Hepatocyte (in vitro differentiated cells): ENCODE measurements at places on chromosomes 5 and 9. TPM values are rescaled to one million over a fixed set of nuclear protein-coding genes. Genes with fewer than 3 reads are reported as not detected.

Gene OTP
- total RNA-seq = not detected in 2 replicates

Gene SPINK5
- 3.0 TPM in 2 replicates for total RNA-seq

Gene PCDHAC2
- total RNA-seq = 6.8 and 11.3 TPM in 2 replicates

Gene PHF24
- 0.08 and 0.67 TPM in 2 replicates for total RNA-seq

DNA sequence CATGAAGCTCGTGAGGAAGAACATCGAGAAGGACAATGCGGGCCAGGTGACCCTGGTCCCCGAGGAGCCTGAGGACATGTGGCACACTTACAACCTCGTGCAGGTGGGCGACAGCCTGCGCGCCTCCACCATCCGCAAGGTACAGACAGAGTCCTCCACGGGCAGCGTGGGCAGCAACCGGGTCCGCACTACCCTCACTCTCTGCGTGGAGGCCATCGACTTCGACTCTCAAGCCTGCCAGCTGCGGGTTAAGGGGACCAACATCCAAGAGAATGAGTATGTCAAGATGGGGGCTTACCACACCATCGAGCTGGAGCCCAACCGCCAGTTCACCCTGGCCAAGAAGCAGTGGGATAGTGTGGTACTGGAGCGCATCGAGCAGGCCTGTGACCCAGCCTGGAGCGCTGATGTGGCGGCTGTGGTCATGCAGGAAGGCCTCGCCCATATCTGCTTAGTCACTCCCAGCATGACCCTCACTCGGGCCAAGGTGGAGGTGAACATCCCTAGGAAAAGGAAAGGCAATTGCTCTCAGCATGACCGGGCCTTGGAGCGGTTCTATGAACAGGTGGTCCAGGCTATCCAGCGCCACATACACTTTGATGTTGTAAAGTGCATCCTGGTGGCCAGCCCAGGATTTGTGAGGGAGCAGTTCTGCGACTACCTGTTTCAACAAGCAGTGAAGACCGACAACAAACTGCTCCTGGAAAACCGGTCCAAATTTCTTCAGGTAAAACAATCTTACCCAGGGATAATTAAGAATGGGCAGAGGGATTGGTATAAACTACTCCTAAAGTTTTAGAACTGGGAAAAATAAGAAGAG is 12.9 kb downstream of the ITGA1 start:
- no peaks in the 10 kb centered on the region for H3K36me3 ChIP-seq
- peak overlapping the region; percentile 93 for H3K27ac ChIP-seq
- no peaks in the 10 kb centered on the region for H3K27me3 ChIP-seq

DNA sequence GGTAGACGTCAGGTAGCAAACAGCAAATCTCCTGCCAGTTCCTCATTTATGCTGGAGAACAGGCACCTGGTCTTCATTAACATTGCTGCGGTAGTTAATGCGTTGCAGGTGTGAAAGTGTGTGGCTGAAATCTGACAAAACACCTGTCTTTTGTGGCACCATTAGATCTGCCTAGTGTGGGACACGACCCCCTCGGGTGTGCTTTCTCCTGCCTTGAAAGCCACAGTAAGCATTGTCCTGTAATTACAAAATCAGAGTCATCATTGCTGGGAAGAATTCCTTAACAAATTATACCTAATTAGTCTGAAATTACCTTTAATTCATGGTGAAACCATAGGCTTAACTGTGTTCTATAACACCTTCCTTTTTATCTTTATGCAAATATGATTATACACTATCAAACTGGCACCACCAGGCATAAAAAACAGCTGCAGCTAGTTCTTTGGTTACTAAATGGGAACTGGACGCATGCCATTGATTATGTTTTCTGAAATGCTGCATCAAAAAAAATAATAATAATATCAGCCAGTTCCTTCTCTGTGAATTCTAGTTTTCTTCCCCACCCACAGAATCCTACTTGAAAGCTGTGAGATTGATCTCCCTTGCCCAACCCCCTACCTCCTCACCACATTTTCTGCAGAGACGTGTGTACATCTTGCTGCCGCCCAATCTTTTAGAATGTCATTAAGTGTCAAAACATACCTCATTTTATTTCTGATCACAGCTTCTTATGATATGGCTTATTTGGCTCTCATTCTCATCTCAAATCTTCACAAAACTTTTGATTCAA is 374.0 kb downstream of the NFIB start:
- peaks cover 4% of the 10 kb centered on the region for H3K4me1 ChIP-seq
- H3K27me3 ChIP-seq = no peaks in the 10 kb centered on the region
- no peaks in the 10 kb centered on the region for H3K36me3 ChIP-seq
- DNase-seq = no peak

DNA sequence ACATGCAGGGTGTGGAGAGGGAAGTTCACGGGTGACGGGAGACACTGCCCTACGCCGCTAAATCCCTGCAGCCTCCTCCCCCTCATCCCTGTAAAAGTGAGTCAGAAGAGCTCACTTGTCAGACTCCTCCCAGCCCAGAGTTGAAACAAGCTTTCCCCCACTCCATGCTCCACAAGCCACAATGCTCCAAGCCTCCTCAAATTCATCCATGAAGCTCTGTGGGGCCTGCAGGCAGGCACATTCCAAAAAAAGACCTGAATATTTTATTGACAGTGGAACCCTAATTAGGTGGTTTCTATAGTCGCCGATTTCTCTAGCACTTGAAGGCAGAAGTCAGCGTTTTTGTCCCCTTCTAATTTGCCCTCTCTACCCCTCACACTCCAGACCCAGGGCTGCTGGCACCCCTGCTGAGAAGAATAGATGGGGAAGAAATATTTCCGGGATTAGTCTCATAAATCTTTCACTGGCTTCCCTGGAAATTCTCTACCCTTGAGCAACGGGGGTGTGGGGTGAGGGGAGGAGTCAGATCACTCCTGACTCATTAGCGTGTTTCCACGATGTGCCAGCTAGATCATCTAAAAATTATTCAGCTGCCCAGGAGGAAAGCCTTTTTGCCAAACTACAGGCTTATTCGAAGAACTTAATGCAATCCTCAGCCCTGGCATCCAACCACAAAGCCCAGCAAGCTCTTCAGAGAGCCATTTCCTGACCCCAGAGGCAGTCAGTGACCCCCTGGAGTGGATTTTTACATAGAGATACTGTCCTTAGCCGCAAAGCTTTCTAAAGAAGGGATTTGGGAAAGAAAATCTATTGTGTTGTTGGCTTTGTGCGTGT is 97.1 kb downstream of the ENC1 start:
- H3K27me3 ChIP-seq = no peaks in the 10 kb centered on the region
- DNase-seq = peak; percentile 67
- peaks cover 22% of the 10 kb centered on the region for H3K4me1 ChIP-seq
- no peak overlapping the region for H3K4me3 ChIP-seq

- H3K36me3 ChIP-seq = no peaks in the 10 kb centered on the region
- H3K27ac ChIP-seq = peak overlapping the region; percentile 78
- H3K4me1 ChIP-seq = peaks cover 30% of the 10 kb centered on the region
- no peaks in the 10 kb centered on the region for H3K27me3 ChIP-seq
- DNase-seq = no peak
- no peak overlapping the region for H3K4me3 ChIP-seq
Measured at GRCh38 chr5:119274767-119275130, 81.1 kb upstream of the TNFAIP8 start.

DNA sequence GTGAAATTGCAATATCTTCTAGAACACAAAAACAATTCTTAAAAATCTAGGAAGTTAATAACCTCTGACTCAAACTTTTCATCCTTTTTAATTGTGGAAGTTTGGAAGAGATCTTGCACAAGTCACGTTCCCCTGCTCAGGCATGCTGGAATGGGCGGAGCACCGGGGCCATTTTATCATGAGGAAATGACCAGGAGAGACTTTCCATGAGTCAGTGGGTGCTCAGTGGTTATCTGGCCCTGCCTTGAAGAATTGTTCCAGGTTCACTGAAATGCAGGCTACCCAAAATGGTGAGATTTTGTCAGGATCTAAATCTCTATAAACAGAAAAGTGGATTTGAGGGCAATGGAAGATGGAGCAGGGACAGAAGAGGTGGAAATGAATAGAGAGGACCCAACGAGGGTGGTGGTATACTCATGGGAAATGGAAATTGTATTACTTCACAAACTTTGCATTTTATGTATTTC is 61.2 kb downstream of the FYB1 start:
- no peaks in the 10 kb centered on the region for H3K36me3 ChIP-seq
- H3K27ac ChIP-seq = no peak overlapping the region
- H3K27me3 ChIP-seq = no peaks in the 10 kb centered on the region
- H3K4me1 ChIP-seq = no peaks in the 10 kb centered on the region
- DNase-seq = no peak

DNA sequence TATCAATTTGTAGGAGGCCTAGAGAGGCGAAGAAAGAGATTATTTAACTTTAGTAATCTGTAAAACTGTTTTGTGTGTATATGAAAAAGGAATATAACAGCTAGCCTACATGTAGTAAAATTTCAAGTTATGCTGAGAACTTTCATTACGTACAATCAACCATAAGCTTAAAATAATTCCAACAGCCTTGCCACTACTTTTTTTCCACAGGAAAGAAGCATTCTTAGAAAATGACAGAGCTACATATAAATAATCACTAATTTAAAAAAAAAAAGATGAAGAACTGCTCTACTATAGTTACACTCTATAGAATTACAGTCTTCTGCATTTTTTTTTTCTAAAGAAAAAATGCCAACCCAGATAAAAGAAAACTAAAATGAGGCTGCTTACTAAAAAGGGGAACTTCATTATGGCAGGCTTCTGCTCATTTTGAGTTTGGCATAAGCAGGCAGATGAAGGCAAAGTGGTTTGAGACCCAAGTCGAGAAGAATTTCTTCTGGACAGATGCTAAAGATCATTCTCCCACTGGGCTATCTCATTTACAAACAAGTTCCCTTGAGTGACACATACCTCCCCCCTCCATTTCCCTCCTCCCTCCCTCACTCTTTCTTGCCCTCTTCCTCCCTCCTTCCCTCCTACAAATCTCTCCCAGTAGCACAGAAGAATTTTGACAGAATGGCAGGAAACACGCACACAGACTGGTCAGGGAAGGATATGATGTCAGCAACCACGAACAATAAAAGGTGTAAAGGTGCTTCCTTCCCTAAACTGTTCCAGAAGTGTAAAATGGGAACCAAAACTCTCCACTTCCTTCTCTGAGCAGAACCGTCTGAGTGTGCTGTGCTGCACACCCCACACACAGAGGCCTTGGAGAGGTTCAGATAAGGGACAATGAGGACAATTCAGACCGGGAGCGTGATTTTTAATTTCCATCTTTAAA is 56.1 kb downstream of the MEF2C start:
- peak; percentile 8 for DNase-seq
- no peaks in the 10 kb centered on the region for H3K27me3 ChIP-seq
- H3K4me1 ChIP-seq = peaks cover 14% of the 10 kb centered on the region

- H3K4me3 ChIP-seq = no peak overlapping the region
- no peak for DNase-seq
- no peaks in the 10 kb centered on the region for H3K36me3 ChIP-seq
Measured at GRCh38 chr9:36389590-36389989, 10.5 kb downstream of the RNF38 start.

- H3K4me1 ChIP-seq = peaks cover 17% of the 10 kb centered on the region
- peaks cover 7% of the 10 kb centered on the region for H3K27me3 ChIP-seq
- H3K4me3 ChIP-seq = peak overlapping the region; percentile 92
- no peaks in the 10 kb centered on the region for H3K36me3 ChIP-seq
Measured at GRCh38 chr5:16934123-16934522, 2.0 kb downstream of the MYO10 start.

DNA sequence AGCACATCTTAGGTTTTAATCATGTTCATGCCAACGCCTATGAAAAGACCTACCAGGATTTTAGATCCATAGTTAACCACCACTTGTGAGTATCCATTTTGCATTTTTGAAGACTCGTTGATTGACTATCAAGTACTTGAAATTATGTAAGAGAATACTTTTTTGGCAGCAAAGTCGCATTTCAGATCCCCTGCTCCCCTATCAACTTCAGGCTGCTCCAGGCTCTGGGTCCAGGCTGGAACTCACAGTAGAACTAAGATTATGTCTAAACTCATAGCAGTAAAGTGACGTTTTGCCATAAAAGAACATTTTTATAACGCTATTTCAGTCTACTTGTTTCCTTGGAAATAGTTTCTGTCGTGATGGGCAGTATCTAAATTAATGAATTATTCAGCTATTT is 267.7 kb downstream of the FANCC start:
- H3K27ac ChIP-seq = peak overlapping the region; percentile 96
- H3K27me3 ChIP-seq = no peaks in the 10 kb centered on the region
- H3K4me3 ChIP-seq = peak overlapping the region; percentile 73
- no peak for DNase-seq

DNA sequence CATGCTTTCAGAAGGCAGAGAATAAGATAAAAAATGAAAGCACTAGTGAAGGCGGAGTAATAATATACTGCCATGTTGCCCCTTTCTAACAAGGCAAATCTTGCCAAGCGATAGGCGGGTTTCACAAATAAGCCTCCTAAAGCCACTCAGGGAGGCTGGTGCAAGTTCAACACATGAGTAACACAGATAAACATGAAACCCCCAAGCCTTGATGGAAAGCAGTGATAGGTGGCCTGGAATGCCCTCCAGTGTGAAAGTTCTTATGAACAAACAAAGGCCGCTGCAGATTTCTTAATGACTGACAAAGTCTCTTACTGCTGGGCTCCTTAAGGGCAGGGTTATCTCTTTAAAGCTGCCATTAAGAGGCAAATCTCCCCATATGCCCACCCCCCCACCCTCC is 154.7 kb downstream of the ZDHHC21 start:
- no peaks in the 10 kb centered on the region for H3K27me3 ChIP-seq
- H3K27ac ChIP-seq = no peak overlapping the region
- H3K4me1 ChIP-seq = peaks cover 11% of the 10 kb centered on the region
- H3K4me3 ChIP-seq = no peak overlapping the region
- DNase-seq = peak; percentile 40

DNA sequence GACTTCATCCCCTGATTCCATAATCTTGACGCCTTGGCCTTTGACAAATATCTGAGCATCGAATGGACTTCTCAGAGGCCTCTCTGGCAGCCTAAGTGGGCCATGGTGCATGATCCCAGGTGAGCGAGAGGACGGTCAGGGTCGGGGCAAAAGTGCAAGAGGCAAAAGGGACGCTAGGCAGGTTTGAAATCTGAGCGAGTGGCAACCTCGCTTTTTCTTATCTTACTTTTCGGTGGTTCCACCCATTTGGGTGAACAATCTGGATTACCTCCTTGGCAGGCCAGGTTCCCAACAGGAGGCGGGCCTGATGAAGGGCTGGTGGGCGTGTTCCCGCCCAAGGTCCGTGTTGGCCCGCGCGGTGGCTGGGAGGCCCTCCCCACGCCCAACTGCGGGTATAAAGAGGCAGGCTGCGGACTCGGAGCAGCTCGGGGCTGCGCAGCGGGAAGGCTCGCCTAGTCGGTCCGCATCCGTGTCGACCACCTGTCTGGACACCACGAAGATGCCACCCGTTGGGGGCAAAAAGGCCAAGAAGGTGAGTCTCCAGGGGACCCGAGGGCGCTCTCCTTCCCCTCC is at the start of gene BHMT:
TSS of gene BHMT (plus strand) at position 423 of the 573 bp plus-strand sequence. CDS start at position 500, 77 bp downstream.
- no peak within 1 kb of the TSS for H3K27ac ChIP-seq
- DNase-seq = peak; percentile 20
- no peak within 1 kb of the TSS for H3K4me3 ChIP-seq

DNA sequence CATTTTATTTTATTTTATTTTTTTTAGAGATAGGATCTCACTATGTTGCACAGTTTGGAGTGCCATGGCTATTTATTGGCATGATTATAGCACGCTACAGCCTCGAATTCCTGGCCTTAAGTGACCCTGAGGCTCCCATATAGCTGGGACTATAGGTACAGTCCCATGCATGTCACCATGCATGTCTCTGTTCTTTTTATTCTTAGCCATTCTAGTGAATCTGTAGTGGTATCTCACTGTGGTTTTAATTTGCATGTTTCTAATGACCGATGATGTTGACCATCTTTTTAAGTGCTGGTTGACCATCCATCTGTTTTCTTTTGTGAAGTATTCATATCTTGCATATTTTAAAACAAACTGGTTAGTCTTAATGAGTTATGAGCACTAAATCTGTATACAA is 76.1 kb downstream of the SLC44A1 start:
- no peak overlapping the region for H3K4me3 ChIP-seq
- no peaks in the 10 kb centered on the region for H3K36me3 ChIP-seq
- DNase-seq = no peak
- H3K27ac ChIP-seq = peak overlapping the region; percentile 89
- peaks cover 10% of the 10 kb centered on the region for H3K4me1 ChIP-seq
- H3K27me3 ChIP-seq = no peaks in the 10 kb centered on the region
